ENCODE measurements at places on chromosomes 2 and 18.
A peak's percentile ranks its signal among the peaks of the same experiment; 100 is the strongest.

- peak; percentile 77 for DNase-seq
Measured at GRCh38 chr18:6561420-6561861, 146.7 kb upstream of the L3MBTL4 start.

- no peak for DNase-seq
Measured at GRCh38 chr2:16326711-16327300, 338.8 kb downstream of the CYRIA start.

GRCh38 chr2:19228181-19228593 lies 130.2 kb downstream of the OSR1 start:
- DNase-seq: no peak

DNA sequence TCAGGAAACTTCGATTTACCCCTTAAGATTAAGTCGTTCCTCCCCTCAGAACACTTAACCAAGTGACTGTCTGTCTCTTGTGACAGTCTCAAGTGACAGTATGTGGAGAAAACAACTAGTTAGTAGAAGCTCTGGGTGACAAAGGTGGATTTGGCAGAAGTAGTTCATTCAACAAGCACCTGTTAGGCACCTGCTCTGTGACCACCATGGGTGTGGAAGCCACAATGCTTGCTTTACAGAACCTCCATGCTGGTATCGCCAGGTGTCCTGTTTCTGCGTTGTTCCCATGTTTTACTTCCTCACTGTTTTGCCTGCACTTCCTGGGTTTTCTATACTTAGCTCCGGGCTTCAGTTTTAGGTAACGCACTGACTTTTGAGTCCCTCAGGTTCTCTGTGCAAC lies 337.4 kb upstream of the DCC start:
- no peak for DNase-seq

GRCh38 chr18:67652288-67652687 lies 135.8 kb upstream of the DSEL start:
- DNase-seq: no peak

GRCh38 chr2:191166111-191166755 lies 15.4 kb upstream of the STAT4 start:
- DNase-seq: no peak

- DNase-seq: no peak
Measured at GRCh38 chr2:175439416-175439815, 257.9 kb upstream of the ATP5MC3 start.

- no peak for DNase-seq
Measured at GRCh38 chr2:199261239-199261638, 196.5 kb downstream of the SATB2 start.

GRCh38 chr18:50315100-50315871 lies 27.8 kb upstream of the CXXC1 start:
- DNase-seq: no peak

GRCh38 chr2:37337620-37338280 lies 6.7 kb upstream of the QPCT start:
- DNase-seq: no peak

- no peak for DNase-seq
Measured at GRCh38 chr18:29251681-29252080, 1074.8 kb upstream of the CDH2 start.

DNA sequence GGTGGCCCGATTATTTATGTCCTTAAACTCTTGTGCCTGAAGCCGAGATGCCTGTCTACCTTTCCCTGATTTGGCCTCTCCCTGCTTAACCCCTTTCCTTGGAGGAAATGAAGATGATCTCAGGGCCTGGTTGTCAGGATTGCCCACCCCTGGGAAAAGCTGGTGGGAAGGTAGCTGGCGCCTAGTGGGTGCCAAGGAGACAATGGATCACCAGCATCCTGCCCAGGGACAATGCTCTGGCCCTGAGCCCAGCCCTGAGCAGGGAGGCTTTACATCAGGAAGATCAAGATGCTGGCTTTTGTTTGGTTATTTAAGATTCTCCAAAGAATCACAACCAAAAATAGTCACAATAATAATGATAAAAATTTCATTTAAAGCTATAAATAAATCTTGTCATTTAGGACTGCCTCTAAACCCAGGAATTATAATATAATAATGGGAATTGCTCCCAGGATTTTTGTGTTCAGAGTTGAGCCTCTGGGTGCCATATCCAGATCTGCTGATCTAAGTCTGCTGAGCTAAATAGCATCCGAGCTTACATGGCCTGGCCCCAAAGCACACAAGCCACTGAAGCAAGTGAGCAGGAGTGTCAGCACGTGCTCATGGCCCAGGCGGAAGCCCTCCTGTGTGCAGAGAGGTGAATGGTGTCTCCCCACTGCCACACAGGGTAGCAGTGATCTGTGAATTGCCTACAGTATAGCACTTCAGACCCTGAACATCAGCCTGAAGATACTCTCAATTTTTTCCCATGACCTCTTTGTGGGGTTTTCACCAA lies 57.8 kb upstream of the MAP3K20 start:
- no peak for DNase-seq

- DNase-seq: no peak
Measured at GRCh38 chr2:203279288-203279687, 40.5 kb downstream of the CYP20A1 start.

DNA sequence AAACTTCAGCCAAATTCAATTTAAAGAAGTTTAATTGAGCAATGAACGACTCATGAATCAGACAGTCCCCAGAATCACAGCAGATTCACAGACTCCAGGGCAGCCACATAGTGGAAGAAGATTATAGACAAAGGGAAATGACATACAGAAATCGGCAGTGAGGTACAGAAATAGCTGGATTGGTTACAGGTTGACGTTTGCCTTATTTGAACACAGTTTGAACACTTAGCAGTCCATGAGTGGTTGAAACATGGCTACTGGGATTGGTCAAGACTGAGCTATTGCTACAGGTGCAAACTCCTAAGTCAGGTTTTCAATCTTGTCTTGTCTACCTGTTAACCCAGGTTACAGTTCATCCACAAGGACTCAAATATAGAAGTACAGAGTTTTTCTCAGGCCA lies 169.6 kb downstream of the DLGAP1 start:
- no peak for DNase-seq

DNA sequence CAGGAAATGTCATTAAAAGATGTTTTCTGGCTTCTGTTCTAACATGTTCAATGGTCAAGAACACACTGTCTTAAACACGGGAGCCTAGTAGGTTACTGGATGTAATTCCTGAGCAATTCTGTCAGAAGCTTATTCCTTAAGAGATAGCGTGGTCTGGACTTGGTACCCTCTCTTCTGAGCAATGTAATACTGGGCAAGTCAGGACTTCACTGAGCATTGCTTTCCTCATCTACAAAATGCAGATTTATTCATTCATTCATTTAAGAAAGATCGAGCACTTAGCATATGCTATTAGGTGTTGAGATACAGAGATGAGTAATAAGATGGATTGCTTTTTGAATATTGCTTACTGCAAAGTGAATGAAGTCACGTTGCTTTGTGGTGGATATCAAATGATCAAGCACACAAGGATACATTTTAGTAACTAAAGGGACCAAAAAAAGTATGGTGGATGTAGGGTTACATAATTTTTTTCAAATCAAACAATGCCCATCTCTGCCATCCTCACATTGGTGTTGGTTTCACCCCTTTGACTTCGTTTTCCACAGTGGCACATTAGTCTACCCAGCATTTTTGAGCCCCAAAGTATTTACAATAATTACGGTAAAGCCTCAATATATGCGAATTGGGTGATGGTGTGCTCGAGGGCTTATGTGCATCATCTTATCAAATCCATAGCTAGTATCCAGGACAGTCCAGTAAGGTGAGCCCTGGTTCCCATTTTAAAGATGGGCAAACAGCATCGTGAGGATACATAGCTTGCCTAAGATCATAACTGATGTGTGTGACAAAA lies 65.3 kb downstream of the ZC3H6 start:
- no peak for DNase-seq

- no peak for DNase-seq
Measured at GRCh38 chr2:185695711-185696235, 42.8 kb upstream of the FSIP2 start.

- DNase-seq: no peak
Measured at GRCh38 chr2:218782528-218782844, 539 bp downstream of the CYP27A1 start.

GRCh38 chr18:51802569-51803428 lies 537.2 kb upstream of the DCC start:
- no peak for DNase-seq

- DNase-seq: peak; percentile 40
Measured at GRCh38 chr18:22504251-22505030, 86.7 kb upstream of the CTAGE1 start.
